ENCODE measurements at places on chromosomes 4 and X.

GRCh38 chr4:112747036-112747435, 110.1 kb downstream of the LARP7 start:
- DNase-seq, result no peak

DNA sequence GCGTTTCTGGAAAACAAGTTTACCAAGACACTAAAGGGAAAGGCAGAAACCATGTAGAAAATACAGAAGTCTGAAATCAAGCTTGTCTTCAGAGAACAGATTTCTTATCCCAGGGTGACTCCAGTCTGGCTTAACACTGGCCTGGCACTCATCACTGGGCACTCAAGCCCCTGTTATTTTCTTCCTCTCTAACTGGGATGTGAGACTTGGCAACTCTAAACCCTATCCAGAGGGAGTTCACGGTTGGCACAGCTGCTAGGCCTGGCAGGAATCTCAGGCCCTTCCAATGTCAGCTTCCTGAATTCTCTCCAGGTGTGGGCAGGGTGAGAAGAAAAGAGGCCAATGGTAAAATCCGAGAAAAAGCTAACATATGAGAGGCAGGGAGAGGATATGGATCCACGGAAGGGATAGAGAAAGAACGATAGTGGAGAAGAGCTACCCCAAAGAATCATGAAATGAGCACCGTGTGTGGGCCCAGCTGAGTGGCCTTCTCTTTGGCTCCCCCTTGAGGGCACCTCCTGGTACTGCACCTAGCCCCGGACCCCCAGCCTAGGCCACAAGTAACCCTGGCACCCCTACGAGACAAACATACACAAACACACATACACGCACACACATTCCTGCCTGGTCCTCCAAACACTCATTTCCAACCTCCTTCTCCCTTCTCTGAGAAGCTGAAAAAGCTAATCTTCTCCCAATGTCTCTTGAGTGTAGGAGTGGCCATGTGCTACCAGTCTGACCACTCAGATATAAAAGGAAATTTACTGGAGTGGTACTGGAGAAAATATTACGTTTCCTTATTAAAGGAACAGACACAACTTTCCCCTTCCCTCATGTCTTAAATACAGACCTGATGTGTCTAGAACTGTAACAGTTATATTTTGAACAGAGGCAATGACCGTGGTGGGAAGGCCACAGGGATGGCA, 16.6 kb upstream of the PTCHD1 start:
- peak; percentile 16 for DNase-seq

DNA sequence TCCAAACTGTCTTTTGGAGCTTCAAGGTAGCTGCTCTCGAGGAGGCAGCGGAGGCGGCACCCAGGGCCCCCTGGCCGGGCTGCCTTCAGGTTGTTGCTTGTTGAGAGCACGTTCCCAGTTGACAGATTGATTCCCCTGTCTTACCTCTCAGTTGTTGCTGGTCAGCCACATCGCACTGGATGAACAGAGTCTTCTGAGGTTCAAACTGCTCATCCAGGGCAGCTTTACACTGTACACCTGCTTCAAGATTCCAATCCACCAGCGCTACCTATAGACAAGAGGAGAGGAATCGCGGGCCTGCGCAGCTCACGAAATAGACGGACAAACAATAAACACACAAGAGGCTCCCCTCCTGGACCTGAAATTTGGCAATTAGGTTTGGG, 497 bp downstream of the HPGD start:
- DNase-seq, result no peak

DNA sequence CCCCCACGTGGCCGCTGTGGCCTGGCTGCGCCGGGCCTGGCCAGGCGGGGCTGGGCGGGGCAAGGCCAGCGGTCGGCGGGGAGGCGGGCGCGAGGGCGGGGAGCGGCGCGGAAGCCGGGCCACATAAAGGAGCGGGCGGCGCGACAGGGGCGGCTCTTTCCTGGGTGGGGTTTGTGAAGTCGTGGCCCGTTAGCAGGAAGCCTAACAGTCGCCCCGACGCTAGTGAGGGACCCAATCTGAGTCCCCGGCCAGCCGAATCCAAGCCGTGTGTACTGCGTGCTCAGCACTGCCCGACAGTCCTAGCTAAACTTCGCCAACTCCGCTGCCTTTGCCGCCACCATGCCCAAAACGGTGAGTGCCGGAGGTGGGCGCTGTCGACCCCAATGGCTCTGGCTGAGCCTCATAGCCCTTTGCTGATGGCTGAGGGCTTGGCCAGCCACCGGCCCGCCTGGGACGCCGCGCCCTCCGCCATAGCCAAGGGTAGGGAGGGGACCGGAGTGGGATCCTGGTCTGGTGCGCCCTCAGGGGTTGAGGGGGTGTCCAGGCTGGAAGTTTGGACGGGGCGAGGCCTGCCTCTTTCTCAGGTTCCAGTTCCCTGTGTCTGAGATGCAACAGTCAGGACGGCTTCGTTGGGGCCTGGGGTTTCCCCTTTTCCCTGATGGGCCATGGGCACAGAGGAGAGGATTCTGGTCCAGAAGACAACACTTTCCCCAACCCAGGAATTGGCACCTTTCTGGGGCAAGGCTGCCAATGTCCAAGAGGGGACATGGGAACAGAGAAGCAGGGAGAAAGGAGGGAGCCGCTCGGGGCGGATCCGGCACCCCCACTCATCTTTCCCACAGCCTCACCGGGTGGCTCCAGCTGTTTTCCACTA, at the start of gene MSN:
Gene MSN, plus strand, starts transcription at position 152 of the 874 bp plus-strand sequence. Its CDS starts 188 bp downstream, at position 340.
- peak; percentile 77 for DNase-seq
